ENCODE measurements at places on chromosomes 1 and 21.
A peak's percentile ranks its signal among the peaks of the same experiment; 100 is the strongest.

GRCh38 chr21:45699966-45700365 lies 56.4 kb downstream of the PCBP3 start:
- no peak for DNase-seq

- DNase-seq = no peak
Observed at GRCh38 chr1:198558402-198558801, 17.9 kb upstream of the ATP6V1G3 start.

GRCh38 chr1:76239470-76239918 lies 164.9 kb downstream of the ST6GALNAC3 start:
- DNase-seq = peak; percentile 46

DNA sequence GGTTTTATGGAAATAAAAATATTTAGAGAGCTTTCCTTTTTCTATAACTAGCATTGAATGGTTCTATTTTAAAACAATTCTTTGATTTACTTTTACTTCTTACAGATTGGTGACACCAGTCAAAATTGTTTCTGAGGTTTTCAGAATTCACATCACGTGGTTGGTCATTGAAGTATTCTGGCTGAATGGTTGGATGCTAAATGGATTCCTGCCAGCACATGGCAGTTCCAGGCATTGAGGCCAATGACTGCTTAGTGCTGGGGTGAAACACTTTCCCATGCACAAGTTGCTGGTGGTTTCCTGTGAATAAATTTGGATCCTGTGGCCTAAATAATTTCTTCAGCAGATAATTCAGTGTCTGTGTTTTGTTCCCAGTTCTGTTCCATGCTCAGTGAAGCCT lies 20.6 kb downstream of the NCAM2 start:
- DNase-seq = no peak

DNA sequence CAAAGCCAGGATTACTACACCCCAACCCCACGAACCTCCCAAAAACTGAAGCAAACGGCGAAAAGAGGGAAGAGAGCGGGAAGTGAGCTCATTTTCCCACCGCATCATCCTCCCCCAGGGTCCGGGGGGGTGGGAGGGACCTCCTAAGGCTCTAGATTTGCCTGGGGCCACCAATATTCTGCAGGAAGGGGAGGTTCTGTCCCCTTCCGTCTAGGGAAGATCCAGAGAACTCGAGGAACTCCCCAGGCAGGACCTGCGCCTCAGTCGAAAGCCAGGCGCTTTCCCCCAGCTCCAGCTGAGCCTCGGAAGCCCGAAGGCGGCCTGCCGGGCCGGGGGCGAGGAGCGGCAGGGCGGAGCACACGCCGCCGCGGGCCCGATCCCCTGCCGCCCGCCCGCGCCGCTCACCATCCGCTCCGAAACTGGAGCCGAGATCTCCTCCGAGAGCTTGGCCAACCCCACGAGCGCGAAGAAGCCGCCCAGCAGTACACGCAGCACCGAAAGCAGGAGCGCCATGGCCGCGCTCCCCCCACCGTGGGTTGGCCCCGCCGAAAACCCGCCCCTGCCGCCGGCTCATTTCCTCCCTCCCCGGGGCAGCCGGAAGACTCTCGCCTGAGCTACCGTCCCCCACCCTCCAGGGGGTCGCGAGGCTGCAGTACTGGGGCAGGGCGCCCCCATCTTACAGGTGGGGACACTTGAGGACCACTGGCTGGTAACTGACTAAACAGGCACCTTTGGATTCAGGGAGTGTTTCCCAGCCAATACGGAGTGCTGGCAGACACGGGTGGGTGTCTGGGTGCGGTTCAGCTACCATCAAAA lies at the start of gene TMEM35B:
Gene TMEM35B (minus strand): TSS at position 555 of the 816 bp plus-strand sequence. CDS start 42 bp downstream, at position 513.
- peak; percentile 63 for DNase-seq

DNA sequence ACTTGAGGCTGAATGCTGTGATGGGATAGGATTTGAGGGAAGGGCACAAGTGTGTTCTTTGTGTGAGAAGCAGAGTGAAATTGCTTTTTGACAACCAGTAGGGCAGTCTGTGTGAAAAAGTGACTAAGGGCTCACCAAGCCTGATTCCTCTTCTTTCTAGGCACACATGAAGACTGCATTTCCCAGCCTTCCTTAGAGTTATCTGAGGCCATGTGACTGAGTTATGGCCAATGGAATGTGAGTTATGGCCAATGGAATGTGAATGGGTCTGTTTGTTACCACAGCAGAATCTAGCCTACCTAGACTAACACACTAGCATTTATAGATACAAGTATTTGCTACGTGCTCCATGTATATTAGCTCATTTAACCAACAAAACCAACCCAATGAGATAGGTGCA lies 35.3 kb upstream of the DIRAS3 start:
- no peak for DNase-seq

GRCh38 chr21:36718951-36719501 lies 20.1 kb downstream of the SIM2 start:
- DNase-seq = no peak

DNA sequence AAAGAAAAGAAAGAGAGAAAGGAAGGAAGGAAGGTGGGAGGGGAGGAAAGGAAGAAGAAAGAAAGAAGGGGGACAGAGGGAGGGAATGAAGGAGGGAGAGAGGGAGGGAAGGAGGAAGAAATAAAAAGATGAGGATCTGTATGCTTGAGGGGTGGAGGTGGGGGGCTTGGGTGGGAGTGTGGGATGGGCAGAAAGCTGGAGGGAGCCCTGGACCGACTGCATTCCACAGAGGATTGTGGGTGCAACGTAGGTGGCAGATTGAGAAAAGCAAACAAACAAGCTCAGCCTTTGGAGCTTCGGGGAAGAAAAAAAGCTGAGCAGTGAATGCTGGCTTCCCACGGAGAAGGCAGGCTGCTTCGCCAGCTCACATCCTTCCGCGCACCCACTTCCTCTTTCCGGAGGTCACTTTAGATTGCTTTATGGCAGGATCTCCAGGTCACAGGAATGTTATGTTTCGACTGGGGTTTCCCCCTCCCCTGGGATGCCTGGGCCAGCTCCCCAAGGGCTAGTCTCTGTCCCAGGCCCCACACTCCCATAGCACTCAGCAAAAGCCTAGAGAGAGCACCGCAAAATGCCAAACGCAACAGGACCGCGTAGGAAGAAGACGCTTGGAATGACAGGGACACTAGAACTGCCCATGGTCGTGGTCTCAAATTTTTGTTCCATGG lies 20.7 kb upstream of the LGALS8 start:
- peak; percentile 91 for DNase-seq

All from mesendoderm (in vitro differentiated cells).